ENCODE measurements at places on chromosomes 5 and 9.

DNA sequence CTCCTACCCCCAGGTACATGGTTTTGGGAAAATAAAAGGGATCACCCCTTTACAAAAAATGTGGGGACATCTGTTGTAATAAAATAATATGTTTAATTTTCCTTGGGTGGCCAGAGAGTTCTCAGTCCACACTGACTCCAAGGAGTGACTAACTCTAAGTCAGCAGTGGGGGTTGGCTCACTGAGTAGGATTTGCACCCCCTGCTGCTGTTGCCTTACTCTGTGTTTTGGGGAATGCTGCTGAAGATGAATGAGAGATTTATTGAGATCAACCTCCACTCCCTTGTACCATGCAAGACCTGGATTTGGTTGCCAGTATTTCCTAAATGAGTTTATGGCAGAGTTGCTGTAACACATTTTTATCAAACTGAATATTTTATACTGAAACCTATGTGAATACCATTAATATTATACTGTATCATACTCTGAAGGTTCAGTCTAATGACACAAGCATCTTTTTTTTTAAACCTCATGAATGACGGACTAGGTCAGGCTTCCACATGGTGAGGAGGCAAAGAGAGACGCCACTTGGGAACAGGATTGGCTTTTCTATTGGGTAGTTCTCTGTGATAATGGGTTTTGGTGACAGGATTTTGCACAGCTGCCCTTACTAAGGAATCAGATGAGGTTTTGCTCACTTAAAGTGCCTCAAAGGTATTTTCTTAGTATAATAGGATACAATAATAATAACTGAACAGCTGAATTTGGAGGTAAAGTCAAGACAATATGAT lies 121.3 kb upstream of the OSMR start:
- DNase-seq = no peak

GRCh38 chr5:112974901-112975300 lies 1.7 kb upstream of the DCP2 start:
- no peak for DNase-seq

- no peak for DNase-seq
Observed at GRCh38 chr9:136507221-136507991, 24.6 kb upstream of the SEC16A start.

GRCh38 chr5:178496642-178497041 lies 93.6 kb downstream of the COL23A1 start:
- DNase-seq = no peak

DNA sequence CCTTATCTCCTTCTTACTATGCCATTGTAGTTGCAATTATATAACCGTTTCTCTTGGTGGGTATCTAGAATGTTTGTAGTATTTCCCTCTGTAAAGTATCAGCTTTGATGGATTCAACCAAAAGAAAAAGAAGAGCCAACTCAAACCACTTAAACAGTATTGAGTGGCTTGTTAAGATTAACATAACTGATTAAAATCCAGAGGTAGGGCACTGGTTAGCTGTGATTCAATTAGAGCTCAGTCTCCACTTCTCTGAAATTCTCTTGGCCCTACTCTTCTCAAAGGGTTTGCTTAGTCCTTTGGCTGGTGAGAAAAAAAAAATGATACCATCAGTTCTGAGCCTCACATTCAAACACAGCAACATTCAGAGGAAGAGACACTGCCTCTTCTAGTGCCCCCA lies 37.0 kb downstream of the TYRP1 start:
- DNase-seq = no peak
